ENCODE measurements at places on chromosomes 2 and 18.

DNA sequence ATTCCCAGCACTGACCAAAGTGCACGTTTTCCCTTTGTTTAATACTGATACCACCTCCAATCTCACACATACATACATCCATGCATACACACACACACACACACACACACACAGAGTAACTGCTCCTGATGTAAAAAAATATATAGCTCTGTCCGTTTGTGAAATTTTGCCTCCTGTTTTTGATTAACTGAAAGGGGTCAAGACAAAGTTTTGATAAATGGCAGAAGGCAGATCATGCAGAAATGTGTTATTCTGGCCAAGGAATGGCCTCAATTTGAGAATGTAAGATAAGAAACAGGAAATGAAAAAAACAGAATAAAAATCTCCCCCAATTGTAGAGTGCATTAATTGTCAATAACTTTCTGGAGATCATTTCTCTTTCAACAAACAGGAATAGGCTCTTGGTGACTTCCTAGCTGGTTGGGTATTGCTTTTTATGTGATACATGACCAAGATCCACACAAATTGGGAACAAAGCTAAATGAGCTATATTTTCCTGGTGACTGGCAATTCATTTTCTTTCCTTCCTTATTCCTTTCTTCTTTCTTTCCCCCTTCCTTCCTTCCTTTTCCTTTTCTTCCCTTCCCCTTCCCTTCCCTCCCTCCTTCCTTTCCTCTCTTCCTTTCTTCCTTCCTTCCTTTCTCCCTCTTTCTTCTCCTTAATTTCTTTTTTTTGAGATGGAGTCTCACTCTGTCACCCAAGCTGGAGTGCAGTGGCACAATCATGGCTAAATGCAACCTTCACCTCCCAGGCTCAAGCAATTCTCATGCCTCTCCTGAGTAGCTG is 88.9 kb upstream of the PMAIP1 start:
- DNase-seq = no peak

DNA sequence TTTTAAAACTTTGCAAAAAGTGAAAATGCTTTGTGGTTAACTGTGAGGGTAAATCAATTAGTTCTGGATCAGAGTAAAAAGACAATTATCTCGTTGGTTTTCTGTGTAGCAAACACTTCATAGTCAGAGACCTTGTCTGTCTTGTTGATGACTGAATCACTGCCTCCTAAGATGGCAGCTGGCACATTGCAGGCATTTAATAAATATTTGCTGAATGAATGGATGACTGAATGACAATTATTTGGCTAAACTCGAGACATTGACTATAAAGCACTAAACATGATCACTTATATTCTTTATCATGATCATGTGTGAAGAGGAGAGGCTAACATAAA is 96.2 kb downstream of the MAIP1 start:
- no peak for DNase-seq

DNA sequence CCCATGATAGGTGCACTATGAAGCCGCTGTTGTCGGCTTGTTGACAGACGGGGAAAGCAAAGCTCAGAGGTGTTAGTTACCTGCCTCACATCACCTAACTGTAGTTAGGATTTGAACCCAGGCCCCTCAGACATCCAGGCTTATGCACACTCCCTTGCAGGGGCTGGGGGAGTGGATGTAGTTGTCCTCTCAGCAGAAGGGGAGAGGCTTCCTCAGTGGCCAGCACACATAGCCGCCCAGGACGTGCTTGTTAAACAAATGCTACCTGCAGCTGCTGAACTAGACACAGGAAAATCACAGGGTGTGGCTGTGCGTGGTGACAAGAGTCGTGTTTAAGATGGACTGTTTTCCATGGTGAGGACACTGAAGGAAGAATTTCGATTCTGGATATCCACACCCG is 39.2 kb downstream of the GREB1 start:
- DNase-seq = no peak

DNA sequence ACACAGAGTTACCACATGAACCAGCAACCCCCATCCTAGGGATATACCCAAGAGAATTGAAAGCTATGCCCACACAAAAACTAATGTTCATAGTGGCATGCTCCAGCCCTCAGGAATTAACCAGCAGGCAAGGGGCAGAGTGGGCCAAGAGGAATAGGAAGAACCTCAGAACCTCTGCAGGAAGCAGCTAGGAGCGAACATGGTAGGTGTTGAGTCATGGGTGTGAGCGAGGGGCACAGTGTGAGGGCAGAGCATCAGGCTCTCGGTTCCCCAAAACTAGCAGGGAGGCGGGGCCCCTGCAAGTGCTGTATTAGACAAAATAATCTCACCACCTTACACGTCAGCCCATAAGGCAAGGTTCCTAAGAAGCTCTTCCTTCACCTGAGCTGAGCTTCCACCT is 5.6 kb upstream of the RUFY4 start:
- DNase-seq = no peak

DNA sequence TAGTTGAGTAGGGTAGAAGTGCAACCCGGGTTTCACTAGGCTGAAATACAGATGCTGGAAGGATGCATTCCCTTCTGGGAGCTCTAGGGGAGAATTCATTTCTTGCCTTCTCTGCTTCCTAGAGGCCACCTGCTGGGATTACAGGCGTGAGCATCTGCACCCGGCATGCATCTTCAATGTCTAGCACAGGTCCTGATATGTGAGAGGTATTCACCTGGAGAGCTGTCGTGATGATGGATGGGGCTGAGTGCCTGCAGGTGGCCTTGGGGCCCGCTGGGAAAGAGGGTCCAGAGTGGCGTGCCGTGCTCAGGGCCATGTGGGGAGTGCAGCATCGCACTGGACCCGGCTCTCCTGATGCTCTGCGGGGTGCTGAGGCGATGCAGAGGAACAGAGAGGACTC is 6.6 kb upstream of the NTSR2 start:
- DNase-seq = no peak

- DNase-seq = no peak
These were observed 41.9 kb downstream of the LPIN2 start for GRCh38 chr18:2970772-2971659.

- DNase-seq = no peak
These were observed 14.6 kb upstream of the ITGAV start for GRCh38 chr2:186575302-186575701.

DNA sequence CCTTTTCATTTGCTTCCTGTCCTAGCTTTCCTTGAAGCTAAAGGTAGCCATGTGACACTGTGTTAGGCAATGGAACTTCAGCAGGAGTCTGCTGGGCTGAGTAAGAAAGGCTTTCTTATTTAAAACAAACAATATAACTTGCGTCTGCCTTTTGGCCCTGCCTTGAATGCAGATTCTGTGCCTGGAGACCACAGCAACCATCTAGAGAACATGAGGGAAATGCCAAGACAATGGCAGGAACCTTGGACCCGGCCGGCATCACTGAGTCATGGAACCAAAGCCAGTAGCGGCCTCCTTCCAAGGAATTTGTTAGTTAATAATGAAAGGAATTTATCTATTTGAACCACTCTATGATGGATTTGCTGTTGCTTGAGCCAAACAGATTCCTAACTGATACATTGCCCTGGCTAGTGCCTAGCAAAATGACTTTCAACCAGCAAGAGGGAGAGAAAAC is 207.5 kb upstream of the EPHA4 start:
- DNase-seq = no peak

DNA sequence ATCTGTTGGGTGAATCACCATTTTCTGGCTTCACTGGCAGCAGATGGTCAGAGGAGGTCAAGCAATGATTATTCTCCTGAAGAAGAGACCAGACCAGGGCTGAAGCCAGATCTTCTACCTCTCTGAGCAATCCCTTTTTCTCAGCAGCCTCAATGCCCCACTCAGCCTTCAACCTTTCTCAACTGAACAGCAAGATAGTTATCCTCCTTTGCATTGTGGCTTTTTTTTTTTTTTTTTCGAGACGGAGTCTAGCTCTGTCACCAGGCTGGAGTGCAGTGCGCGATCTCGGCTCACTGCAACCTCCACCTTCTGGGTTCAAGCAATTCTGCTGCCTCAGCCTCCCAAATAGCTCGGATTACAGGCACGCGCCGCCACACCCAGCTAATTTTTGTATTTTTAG is 50.5 kb downstream of the ZFP36L2 start:
- no peak for DNase-seq

DNA sequence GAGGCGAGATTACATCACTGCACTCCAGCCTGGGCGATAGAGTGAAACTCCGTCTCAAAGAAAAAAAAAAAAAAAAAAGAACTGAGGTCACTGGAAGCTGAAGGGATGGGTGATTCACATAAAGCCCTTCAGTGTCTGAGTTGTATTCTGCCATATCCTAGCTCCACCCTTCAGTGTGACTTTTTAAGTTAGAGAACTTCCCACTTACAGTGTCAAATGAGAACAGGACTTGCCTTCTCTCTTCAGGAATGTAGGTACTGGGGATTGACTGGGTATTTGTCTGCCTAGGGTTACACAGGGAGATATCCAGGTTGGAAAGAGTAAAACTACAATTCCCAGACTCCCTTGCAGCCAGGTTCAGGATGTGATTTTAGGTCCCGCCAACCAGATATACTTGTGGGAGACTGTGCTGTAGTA is 37.9 kb downstream of the EHD3 start:
- no peak for DNase-seq

DNA sequence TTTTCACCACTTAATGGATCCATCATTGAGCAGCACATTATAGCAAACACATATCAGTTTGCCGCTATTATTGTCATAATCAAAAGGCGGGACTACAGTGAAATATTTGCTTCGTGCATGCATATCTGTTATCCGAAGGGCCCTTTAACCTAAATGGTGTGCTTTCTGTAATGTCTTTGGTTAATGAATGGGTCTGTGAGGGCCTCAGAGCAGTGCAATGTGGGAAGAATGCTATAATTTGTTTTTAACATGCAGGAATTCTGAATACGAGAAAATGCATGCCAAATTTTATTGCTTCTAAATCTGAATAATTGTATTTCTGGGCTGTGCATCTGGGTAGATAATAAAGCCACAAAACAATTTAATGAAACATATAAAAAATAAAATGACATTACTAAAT is 32.8 kb upstream of the CELF4 start:
- DNase-seq = no peak

GRCh38 chr2:160375802-160376469 is 117.7 kb downstream of the RBMS1 start:
- DNase-seq = no peak

GRCh38 chr18:41113885-41114482 is 841.0 kb upstream of the PIK3C3 start:
- no peak for DNase-seq

DNA sequence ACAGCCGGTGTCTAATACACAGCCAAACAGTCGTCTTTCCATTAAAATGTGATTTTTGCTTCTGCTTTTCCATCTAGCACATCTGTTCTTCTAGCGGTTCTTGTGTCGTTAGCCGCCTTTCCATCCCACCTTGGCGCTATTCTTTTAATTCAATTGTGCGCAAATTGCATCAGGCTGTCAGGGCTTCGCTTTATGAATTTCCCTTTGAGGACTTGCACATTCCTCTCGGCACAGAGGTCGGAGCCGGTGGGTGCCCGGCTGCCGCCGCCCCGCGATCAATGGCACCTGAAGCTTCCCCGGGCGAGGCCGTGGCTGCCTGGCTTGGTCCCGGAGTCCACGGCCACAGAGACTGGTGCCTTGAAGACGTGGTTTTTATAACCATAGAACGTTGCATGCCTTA is 33.9 kb upstream of the TSPYL6 start:
- DNase-seq = no peak

DNA sequence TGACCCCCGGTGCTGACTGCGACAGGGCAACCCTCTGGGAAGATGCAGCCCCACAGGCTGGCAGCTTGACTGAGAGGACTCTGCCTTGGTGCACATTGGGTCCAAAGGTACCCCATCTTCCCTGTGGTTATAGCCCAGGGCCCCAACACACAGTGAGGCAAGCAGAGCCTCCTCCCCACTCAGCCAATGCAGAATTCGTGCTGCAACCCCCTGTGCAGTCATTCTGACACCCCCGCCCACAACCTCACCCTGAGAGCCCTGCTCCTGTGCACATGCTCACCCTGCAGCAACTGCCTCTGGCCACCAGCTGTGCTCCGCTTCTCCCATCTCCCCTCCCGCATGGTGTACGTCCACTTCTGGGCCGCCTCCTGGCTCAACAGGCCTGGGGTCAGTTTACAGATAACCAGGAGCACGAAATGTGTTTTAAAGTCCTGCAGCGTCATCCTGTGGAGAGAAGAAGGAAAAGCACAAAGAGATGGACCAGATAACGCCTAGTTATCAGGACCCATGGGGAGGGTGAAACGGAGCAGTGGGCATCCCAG is 24.4 kb downstream of the CAPN14 start:
- DNase-seq = no peak

DNA sequence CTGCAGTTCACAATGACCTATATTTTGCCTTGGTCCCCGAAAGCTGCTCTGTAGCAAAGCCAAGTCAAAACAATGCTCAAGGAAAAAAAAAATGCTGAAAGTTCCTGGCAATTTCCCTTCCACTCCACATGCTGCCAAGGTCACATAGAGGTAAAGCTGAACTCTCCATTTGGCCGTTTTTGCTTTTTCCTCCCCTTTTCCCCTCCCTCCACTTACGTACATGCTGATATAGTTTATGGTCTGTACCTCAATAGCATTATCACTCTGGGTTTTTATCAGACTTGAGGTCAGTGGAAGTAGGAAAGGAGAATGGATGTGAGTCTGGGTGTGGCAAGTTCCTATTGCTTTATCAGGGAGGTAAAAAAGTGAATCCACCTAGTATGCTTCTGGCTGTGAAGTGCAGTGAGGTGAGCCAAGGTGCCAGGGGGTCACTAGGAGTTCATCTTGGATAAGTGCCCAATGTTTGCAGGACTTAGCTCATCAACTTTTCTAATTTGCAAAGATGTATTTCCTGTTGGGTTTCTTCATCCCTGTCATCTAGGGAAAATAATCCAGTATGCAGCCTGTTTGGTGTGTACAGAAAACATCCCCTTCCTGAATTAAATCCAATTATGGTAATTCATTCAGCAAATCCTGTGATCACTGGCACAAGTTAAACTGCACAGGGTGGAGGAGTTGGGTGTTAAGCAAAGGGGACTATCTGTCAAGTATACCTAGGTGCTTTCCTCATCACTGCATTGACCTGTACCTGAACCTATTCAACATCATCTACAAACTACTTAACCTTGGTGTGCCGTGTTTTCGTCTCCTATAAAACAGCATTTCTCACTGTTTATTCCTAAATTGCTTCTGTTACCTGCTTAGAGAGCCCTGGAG is 124.3 kb upstream of the CYP26B1 start:
- no peak for DNase-seq

DNA sequence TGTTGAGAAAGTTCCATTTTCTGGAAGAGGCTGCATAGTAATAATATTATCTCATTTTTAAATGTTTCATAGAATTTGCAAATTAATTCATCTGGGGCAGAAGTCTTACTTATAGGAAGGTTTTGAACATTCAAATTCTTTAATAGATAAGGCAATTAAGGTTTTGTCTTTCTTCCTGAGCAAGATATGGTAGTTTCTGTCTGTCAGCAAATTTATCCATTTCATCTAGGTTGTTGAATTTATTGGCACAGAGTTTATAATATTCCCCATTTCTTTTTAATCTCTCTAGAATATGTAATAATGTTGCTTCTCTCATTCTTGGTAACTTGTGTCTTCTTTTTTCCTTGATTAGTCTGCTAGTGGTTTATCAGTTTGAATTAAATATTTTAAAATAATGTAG is 90.2 kb upstream of the EPB41L5 start:
- DNase-seq = no peak
